Lung (tissue), 17 donors: ENCODE measurements at places on chromosomes 16 and 17.

DNA sequence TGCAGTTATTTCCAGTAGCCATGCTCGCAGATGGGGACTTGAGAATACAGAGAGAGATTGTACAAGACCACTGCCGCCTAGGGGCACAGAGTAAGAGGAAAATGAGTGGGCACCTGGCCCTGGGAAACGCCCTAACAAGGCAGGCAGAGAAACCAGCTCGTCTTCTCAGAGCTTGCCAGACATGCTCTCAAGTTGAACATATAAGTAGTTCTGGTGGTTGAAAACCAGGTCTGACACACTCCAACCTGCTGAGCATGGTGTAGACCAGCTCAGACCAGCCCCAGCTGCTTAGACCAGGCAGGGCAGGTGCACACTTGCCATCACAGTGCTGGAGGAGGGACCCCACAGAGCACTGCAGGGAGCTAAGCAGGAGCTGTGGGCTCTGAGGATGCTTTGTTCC, 250.5 kb downstream of the CPPED1 start:
- H3K36me3 ChIP-seq, result no peaks in the 10 kb centered on the region
- H3K4me3 ChIP-seq, result no peak overlapping the region
- H3K4me1 ChIP-seq, result no peaks in the 10 kb centered on the region
- H3K27ac ChIP-seq, result no peak overlapping the region
- H3K27me3 ChIP-seq, result no peaks in the 10 kb centered on the region
- DNase-seq, result peak; percentile 16

GRCh38 chr17:79026376-79027273, 2.7 kb downstream of the C1QTNF1 start:
- H3K36me3 ChIP-seq, result no peaks in the 10 kb centered on the region
- DNase-seq, result no peak
- H3K27me3 ChIP-seq, result peaks cover 52% of the 10 kb centered on the region
- H3K27ac ChIP-seq, result peak overlapping the region; percentile 76

DNA sequence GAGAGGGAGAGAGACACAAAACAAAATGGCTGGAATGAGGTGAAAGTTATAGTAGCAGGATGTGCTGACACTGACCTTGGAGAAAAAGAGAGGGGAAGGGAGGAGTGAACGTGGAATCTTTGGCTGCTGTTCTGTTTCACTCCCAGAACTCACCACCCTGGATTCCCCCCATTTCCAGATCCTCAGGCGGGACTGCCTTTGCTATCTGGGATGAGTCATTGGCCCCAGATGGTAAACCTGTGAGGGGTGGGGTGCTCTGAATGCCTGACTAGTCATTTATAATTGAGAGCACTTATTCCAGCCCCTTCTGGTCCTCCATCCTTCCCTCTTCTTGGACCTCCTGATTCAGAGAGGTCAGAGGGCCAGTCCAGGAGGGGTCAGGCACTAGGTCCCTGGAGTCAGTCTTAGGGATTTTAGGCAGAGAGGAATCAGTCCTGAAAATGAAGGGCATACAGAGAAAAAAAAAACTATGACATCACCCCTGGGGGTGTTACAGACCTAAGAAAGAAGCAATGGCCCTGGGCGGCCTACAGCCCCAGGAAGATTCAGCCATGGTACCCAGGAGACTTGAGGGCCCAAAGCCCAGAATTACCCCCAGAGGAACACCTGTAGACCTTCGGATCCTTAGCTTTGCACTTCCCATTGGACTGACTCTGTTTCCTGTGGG, 2.2 kb upstream of the ZG16 start:
- DNase-seq, result no peak
- H3K27me3 ChIP-seq, result no peaks in the 10 kb centered on the region
- H3K36me3 ChIP-seq, result no peaks in the 10 kb centered on the region
- no peak overlapping the region for H3K4me3 ChIP-seq

GRCh38 chr17:67369676-67370075, 3.3 kb upstream of the PSMD12 start:
- peaks cover 8% of the 10 kb centered on the region for H3K4me1 ChIP-seq
- peaks cover 3% of the 10 kb centered on the region for H3K36me3 ChIP-seq
- H3K4me3 ChIP-seq, result no peak overlapping the region
- no peak overlapping the region for H3K27ac ChIP-seq

DNA sequence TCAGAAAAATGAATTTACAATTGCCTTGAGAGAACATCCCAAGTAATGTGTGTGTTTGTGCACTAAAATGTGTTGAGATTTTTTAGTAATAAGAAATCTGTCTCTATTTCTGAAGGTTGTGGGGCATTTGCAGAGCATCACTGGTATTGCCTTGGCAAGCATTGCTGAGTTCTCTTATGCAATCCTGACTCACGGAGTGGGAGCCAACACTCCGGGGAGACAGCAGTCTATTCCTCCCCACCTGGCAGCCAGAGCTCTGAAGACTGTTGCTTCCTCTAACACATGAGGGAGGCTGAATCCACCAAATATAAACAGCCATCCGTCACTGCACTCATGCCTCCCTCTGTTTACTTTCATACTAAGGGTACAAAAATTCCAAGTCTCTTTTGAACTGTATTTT, 10.6 kb downstream of the CNTD1 start:
- no peak overlapping the region for H3K4me3 ChIP-seq
- no peak overlapping the region for H3K27ac ChIP-seq
- H3K4me1 ChIP-seq, result no peaks in the 10 kb centered on the region
- no peaks in the 10 kb centered on the region for H3K27me3 ChIP-seq
- DNase-seq, result no peak

- H3K4me3 ChIP-seq, result no peak overlapping the region
- H3K27me3 ChIP-seq, result no peaks in the 10 kb centered on the region
- no peaks in the 10 kb centered on the region for H3K4me1 ChIP-seq
- DNase-seq, result peak; percentile 93
These were observed 31.0 kb upstream of the ARL4D start for GRCh38 chr17:43367737-43368242.

DNA sequence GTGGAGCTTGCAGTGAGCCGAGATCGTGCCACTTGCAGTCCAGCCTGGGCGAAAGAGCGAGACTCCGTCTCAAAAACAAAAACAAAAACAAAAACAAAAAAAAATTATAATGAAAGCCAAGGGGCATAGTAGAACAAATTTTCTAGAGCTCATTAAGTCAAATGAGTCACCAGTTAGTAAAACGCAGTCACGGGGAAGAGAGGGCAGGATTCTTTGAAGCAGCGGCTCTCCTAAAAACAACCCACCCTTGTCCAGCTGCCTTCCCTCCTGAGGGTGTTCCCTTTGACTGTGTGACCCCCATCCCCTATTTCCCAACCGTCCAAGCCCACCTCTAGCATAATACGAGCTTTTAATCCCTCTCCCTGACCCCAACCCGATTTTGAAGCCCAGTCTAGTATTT, 44.1 kb upstream of the STH start:
- H3K27ac ChIP-seq, result no peak overlapping the region
- no peak overlapping the region for H3K4me3 ChIP-seq
- no peak for DNase-seq
- H3K4me1 ChIP-seq, result no peaks in the 10 kb centered on the region
- H3K27me3 ChIP-seq, result peaks cover 2% of the 10 kb centered on the region

DNA sequence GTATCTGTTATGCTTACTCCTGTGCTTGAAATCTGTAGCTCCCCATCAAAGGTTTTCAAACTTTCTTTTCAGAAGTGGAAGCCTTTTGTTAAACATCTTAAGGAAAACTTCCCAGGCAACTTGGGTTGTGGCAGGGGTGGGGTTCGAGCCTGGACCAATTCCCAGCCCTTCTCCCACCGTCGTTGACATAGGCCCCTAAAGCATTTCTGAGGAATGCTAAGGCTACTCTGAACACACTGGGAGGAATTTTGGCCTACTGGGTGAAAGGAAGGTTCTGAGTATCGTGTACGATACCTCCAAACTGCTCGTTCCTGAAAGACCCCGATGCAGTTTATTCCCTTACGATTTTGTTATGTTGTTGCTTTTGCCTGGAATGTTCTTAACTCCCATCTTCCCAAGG, 56.1 kb upstream of the PMFBP1 start:
- no peaks in the 10 kb centered on the region for H3K4me1 ChIP-seq
- no peaks in the 10 kb centered on the region for H3K36me3 ChIP-seq
- no peak for DNase-seq
- no peaks in the 10 kb centered on the region for H3K27me3 ChIP-seq
- H3K27ac ChIP-seq, result no peak overlapping the region
- H3K4me3 ChIP-seq, result no peak overlapping the region

DNA sequence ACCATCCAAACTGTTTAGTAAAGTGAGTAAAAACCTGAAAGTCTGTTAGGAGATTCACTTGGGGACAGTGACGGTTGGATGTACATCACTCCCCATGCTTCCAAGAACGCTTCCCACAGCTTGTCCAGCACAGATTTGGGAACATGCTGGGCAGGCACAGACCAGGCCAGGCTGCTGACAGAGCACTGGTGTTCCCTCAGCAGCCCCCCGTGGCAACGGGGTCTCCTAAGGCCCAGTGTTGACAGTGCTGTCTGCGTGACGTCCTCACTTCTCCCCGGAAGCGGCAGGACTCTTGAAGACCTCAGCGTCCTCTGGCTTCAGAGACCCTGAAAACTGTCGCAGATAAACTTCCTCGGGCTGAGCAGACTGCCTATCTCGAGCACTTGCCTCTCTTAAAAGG, 8.9 kb upstream of the TRPV3 start:
- no peak overlapping the region for H3K27ac ChIP-seq
- H3K36me3 ChIP-seq, result peaks cover 7% of the 10 kb centered on the region
- no peaks in the 10 kb centered on the region for H3K27me3 ChIP-seq
- DNase-seq, result no peak
- H3K4me1 ChIP-seq, result peaks cover 6% of the 10 kb centered on the region

DNA sequence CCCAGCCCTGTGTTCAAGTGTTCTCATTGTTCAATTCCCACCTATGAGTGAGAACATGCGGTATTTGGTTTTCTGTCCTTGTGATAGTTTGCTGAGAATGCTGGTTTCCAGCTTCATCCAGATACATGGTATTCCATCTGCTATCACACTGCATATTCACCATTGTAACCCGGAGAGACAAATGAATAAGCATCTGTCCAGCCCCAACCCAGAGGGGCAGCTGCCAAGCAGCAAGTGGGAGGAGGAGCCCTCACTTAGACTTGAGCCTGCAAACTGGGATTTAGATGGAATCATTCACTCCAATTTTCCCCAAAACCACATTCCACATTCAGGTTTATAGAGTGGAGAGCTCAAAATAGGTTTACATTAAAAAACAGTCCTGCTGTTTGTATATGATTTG, 41.6 kb downstream of the SHISA6 start:
- no peaks in the 10 kb centered on the region for H3K27me3 ChIP-seq
- H3K36me3 ChIP-seq, result no peaks in the 10 kb centered on the region
- no peak overlapping the region for H3K4me3 ChIP-seq
- no peak for DNase-seq
- H3K27ac ChIP-seq, result no peak overlapping the region
- H3K4me1 ChIP-seq, result no peaks in the 10 kb centered on the region

GRCh38 chr16:82464187-82464586, 162.6 kb upstream of the CDH13 start:
- no peaks in the 10 kb centered on the region for H3K4me1 ChIP-seq
- H3K27me3 ChIP-seq, result peaks cover 10% of the 10 kb centered on the region
- no peaks in the 10 kb centered on the region for H3K36me3 ChIP-seq
- no peak overlapping the region for H3K27ac ChIP-seq
- no peak overlapping the region for H3K4me3 ChIP-seq
- DNase-seq, result no peak

- peak overlapping the region; percentile 93 for H3K27ac ChIP-seq
- no peaks in the 10 kb centered on the region for H3K4me1 ChIP-seq
- no peaks in the 10 kb centered on the region for H3K27me3 ChIP-seq
- DNase-seq, result no peak
- H3K4me3 ChIP-seq, result peak overlapping the region; percentile 93
These were observed 388 bp downstream of the OXLD1 start for GRCh38 chr17:81666092-81666341.
